ENCODE measurements at places on chromosomes 5 and 9. TPM values are rescaled to one million over a fixed set of nuclear protein-coding genes. Genes with fewer than 3 reads are reported as not detected.

DNA sequence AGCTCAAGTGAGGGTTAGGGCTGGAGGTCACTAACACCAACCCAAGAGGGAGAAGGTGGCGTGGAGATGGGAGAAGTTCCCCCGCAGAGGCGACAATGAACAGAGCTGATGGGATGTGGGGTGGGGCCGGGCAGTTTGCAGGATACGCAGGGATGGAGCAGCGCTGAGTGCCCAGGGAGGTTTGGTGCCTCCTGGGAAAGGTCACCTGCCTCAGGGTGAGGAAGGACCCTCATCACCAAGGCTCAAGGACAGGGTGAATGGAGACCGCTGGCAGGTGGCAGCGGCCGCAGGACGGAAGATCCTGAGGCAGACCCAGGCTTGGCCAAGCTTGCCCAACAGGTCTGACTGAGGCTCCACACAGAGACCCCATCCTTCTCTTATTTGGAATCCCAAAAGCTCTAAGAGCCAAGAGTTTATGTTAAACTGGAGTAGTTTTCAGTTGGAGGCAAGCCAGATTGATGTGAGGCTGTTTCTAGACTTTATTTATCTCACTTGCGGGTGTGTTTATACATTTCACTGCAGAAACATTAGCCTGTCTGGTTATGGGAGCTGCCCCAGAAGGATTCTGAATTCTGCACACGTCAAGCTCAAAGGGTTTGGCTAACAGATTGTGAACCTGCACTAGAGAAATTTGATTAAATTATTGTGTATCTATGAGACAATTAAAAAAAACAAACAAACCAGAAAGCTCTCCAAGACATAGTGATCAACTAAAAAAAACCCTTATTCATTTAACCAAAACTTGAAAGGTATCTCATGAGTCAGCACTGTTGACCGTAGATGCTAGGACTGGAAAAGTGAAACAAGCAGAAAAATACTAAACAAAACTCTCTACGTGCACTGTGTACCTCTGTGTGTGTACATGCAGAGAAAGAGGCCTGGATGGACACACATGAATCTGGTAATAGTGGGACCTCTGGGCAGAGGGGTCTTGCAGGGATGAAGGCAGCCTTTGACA is 146.2 kb upstream of the PHYKPL start:
- no peak overlapping the region for H3K4me3 ChIP-seq
- H3K27ac ChIP-seq: no peak overlapping the region
- no peaks in the 10 kb centered on the region for H3K27me3 ChIP-seq
- peaks cover 4% of the 10 kb centered on the region for H3K4me1 ChIP-seq
- H3K36me3 ChIP-seq: no peaks in the 10 kb centered on the region
- DNase-seq: no peak

DNA sequence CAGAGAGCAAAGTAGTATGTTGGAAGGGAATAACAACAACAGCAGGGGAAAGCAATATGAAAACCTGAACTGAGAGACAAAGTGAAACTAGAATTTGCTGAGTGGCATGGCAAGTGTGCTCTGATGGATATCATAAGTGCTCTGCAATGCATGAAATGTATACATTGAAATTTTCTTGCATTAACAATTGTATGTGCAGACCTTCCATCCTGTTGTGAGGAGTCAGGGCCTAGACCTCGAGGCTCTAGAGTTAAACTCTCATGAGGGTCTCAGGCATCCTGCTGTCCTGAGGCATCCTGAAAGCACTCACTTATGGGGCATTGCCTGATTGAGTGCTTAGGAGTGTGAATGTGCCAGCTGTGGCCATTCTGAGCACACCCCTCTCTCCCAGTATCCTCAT is 1.1 kb downstream of the ECM2 start:
- H3K36me3 ChIP-seq: no peaks in the 10 kb centered on the region
- H3K4me3 ChIP-seq: no peak overlapping the region
- H3K4me1 ChIP-seq: peaks cover 20% of the 10 kb centered on the region
- peak; percentile 7 for DNase-seq

GRCh38 chr5:14185326-14186058 is 42.4 kb downstream of the TRIO start:
- H3K27ac ChIP-seq: no peak overlapping the region
- DNase-seq: no peak
- H3K4me3 ChIP-seq: no peak overlapping the region
- H3K36me3 ChIP-seq: no peaks in the 10 kb centered on the region
- peaks cover 20% of the 10 kb centered on the region for H3K4me1 ChIP-seq

- peaks cover 12% of the 10 kb centered on the region for H3K4me1 ChIP-seq
- H3K4me3 ChIP-seq: no peak overlapping the region
- no peaks in the 10 kb centered on the region for H3K36me3 ChIP-seq
- no peak overlapping the region for H3K27ac ChIP-seq
Measured at GRCh38 chr9:131628459-131629225, 83.3 kb downstream of the PRRT1B start.

DNA sequence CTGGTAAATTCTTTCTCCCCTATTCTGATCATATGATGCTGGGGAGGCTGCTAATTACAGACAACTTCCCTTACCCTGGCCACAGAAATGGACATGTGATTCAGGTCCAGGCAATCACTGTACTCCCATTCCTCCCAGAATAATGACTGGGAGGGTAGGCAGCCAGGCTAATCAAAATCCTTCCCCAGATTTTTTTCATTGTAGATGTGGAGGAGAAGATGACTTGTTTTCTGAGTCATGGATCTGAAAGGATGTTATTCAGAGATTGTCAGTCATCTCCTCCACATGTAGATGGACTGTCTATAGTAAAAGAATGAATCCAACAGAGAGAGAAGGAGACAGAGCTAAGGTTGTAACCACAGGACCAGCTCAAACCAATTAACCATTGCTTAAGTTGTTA is 123.9 kb upstream of the PUM3 start:
- H3K4me3 ChIP-seq: no peak overlapping the region
- H3K27me3 ChIP-seq: no peaks in the 10 kb centered on the region
- no peak overlapping the region for H3K27ac ChIP-seq
- DNase-seq: no peak
- H3K4me1 ChIP-seq: no peaks in the 10 kb centered on the region

- no peaks in the 10 kb centered on the region for H3K36me3 ChIP-seq
Measured at GRCh38 chr5:6201631-6202030, 176.7 kb downstream of the MED10 start.

GRCh38 chr5:107964722-107965121 is 294.0 kb upstream of the EFNA5 start:
- H3K4me1 ChIP-seq: peaks cover 44% of the 10 kb centered on the region
- no peaks in the 10 kb centered on the region for H3K36me3 ChIP-seq
- H3K27ac ChIP-seq: peak overlapping the region; percentile 48
- H3K27me3 ChIP-seq: no peaks in the 10 kb centered on the region
- DNase-seq: peak; percentile 68

GRCh38 chr5:30690931-30691330 is 502.6 kb upstream of the CDH6 start:
- H3K4me3 ChIP-seq: no peak overlapping the region
- no peak for DNase-seq
- no peak overlapping the region for H3K27ac ChIP-seq
- no peaks in the 10 kb centered on the region for H3K36me3 ChIP-seq

- H3K27ac ChIP-seq: no peak overlapping the region
- DNase-seq: no peak
- no peaks in the 10 kb centered on the region for H3K36me3 ChIP-seq
- H3K27me3 ChIP-seq: no peaks in the 10 kb centered on the region
Measured at GRCh38 chr9:35035851-35036701, 36.3 kb downstream of the VCP start.

DNA sequence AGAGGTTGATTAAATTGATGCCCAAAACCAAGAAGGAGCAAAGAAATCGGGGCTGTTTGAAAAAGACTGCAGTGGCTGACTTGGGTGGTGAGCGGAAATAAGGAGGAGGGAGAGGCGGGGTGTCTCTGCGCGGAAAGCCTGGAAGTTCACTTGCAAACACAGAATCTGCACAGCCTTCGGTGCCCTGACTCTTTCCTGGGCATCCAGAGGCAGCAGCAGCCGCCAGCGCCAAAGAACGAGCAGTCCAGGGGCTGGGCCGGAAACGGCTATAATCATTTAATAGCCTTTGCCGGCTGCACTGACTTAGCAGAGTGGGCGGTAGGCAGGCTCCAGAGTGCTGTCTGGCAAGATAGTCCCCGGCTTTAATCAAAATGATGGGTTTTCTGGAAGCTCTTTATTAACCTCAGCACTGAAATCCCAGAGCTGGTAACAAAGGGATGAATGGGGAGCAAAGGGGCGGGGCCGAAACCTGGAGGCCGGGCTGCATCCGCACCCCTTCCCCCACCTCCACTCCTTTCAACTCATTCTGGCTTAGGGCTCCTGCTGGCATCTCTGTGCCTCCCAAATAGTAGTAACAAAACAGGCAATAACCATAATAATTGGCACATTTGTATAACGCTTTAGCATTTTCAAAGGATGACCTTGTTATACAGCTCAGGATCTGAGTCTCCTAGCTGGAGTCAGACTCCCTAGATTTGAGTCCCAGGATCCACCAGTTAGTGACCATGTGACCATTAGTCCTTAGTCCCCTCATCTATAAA is 35.7 kb downstream of the PCDHAC2 start:
- peak overlapping the region; percentile 48 for H3K27ac ChIP-seq
- peaks cover 62% of the 10 kb centered on the region for H3K4me1 ChIP-seq
- peaks cover 7% of the 10 kb centered on the region for H3K27me3 ChIP-seq

DNA sequence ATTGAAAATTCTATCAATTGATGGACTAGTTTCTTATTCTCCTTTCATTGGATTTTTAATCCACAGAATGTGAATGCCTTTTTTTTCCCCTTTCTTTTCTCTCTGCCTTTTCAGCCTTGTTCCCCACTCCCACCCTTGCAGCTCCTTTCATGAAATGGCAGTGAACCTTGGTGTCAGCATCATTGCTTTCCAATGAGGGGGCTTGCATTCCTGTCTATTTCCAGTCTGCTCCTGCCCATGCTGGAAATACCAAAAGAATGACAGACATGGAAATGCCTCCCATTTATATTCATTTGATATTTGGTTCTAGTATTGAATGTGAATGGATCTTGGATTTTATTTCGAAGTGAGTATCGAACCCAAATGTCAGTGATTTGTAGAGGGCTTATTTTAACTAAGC is 162.7 kb upstream of the SGCD start:
- H3K27ac ChIP-seq: no peak overlapping the region
- no peak for DNase-seq
- H3K27me3 ChIP-seq: no peaks in the 10 kb centered on the region
- H3K4me3 ChIP-seq: no peak overlapping the region
- H3K36me3 ChIP-seq: no peaks in the 10 kb centered on the region

DNA sequence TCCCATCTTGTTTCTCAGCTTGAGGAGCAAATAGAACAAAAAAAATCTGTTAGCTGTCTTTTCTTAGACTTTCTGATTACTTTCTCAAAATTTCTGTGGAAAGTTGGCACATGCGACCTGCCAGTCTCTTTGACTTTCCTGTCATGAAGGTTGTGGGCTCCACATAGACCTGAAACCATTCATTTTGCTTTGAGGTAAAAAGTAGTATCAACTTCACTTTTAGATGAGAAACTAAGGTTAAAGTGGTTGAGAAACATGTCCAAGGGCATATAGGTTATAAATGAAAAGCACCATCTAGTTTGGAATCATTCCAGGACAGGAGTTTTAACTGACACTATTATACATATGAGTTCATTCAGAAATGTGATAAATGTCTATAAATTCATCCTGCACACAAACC is 42.7 kb downstream of the ST8SIA4 start:
- no peak overlapping the region for H3K27ac ChIP-seq
- no peaks in the 10 kb centered on the region for H3K27me3 ChIP-seq
- no peak overlapping the region for H3K4me3 ChIP-seq
- no peaks in the 10 kb centered on the region for H3K4me1 ChIP-seq

DNA sequence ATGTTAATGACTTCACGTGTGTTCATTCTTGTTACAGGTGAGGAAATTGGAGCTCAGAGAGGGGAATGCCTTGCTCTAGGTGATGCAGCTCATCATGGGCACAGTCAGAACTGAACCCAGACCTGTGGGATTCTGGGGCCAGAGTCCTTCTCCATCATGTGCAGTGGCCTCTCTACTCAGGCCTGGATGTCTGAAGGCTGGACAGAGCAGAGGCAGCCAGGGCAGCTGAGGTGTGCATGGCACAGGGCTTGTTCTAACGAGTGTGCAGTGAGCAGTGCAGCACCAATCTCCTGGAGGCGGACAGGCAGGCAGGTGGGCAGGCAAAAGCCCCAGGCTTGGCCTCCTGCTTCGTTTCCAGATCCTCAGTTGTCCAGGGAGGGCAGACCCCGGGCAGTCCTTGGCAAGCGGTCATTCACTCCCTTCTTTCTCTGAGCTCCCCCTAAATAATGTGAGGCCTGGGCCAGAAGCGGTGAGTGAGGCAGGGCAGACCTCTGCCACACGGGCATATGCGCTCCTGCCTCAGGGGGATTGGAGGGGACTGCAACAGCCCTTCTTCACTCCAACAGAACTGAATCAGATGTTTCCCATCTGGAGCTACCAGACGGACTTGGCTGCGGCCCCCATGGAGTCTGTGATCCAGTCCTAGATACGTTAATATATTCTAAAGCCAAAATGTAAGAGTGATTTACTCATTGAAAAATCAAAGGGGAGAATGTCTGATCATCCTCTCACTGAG is 68.7 kb upstream of the FSTL4 start:
- no peaks in the 10 kb centered on the region for H3K36me3 ChIP-seq
- H3K27ac ChIP-seq: no peak overlapping the region
- H3K4me1 ChIP-seq: peaks cover 7% of the 10 kb centered on the region
- no peak overlapping the region for H3K4me3 ChIP-seq

DNA sequence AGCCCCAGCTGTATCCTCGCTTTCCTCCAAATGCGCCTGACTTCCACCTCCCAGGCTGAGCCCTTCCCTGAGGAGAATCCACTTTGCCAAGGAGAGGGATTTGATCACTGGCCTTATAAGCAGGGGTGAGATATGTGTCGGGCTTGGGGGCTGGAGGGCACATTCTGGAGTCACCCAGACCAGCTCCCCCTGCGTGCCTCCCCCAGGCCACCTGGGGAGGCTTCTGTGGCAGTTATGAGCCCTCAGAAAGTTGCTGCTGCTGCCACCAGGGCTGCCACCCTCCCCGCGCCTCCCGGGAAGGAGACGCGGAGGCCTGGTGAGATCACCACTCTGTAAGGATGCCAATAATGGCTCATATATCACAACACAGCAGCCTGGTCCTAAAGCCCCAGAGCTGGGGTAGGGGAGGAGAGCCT is 211.5 kb downstream of the PAPPA start:
- DNase-seq: no peak
- H3K27me3 ChIP-seq: no peaks in the 10 kb centered on the region
- H3K4me1 ChIP-seq: peaks cover 5% of the 10 kb centered on the region

GRCh38 chr5:67672636-67673035 is 476.0 kb upstream of the CD180 start:
- peaks cover 2% of the 10 kb centered on the region for H3K4me1 ChIP-seq
- no peak overlapping the region for H3K4me3 ChIP-seq
- H3K27ac ChIP-seq: no peak overlapping the region
- H3K27me3 ChIP-seq: no peaks in the 10 kb centered on the region

- H3K36me3 ChIP-seq: no peaks in the 10 kb centered on the region
- H3K4me3 ChIP-seq: peak overlapping the region; percentile 33
- peaks cover 19% of the 10 kb centered on the region for H3K4me1 ChIP-seq
- no peak overlapping the region for H3K27ac ChIP-seq
- H3K27me3 ChIP-seq: peaks cover 100% of the 10 kb centered on the region
Measured at GRCh38 chr5:171307789-171308452, 1.1 kb upstream of the TLX3 start.

SLC34A1 gene
- total RNA-seq: not detected

ZMAT2 gene
- 62.2 TPM for total RNA-seq

OBP2B gene
- not detected for total RNA-seq

TSPAN17 gene
- 25.9 TPM for total RNA-seq

IL9 gene
- not detected for total RNA-seq

SLC36A2 gene
- total RNA-seq: not detected

NMUR2 gene
- not detected for total RNA-seq

CCIN gene
- not detected for total RNA-seq

TAF11L5 gene
- total RNA-seq: not detected

C9orf50 gene
- not detected for total RNA-seq

TCF7 gene
- 0.73 TPM for total RNA-seq

EPB41L4B gene
- total RNA-seq: 6.2 TPM

CCDC183 gene
- total RNA-seq: 0.84 TPM

WDR31 gene
- total RNA-seq: 3.2 TPM

NAIP gene
- total RNA-seq: 7.7 TPM

Measured in neural progenitor cell (in vitro differentiated cells).